ENCODE measurements at places on chromosomes 7 and 10.

- no peak for DNase-seq
Observed at GRCh38 chr10:5391790-5392189, 12.8 kb downstream of the TUBAL3 start.

GRCh38 chr10:43808136-43808535 is 159.5 kb upstream of the ZNF32 start:
- DNase-seq: no peak

DNA sequence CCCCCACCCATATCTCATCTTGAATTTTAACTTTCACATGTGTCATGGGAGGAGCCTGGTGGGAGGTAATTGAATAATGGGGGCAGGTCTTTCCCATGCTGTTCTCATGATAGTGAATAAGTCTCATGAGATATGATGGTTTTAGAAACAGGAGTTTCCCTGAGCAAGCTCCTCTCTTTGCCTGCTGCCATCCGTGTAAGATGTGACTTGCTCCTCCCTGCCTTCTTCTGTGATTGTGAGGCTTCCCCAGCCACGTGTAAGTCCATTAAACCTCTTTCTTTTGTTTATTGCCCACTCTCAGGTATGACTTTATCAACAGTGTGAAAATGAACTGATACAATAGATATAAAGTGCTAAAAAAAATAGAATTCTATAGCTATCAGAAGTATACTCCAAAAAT is 168.8 kb downstream of the CXCL12 start:
- no peak for DNase-seq

DNA sequence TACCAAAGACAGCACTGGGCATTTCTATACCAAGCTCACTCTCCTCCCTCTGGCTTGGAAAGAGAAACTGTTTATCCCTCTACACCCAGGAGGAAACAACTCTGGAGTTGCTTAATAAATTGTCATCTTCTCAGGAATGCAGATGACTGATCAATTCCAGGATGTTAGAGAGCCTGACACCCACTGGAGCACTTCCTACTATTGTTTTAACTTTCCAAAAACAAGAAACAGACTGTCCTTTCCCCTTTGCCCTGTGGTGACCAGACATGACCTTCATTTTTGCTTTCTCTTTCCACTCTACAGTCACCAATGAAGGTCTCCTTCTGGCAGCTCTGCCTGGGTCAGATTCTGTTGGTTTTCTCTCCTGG is 19.6 kb downstream of the GIMAP4 start:
- DNase-seq: no peak

DNA sequence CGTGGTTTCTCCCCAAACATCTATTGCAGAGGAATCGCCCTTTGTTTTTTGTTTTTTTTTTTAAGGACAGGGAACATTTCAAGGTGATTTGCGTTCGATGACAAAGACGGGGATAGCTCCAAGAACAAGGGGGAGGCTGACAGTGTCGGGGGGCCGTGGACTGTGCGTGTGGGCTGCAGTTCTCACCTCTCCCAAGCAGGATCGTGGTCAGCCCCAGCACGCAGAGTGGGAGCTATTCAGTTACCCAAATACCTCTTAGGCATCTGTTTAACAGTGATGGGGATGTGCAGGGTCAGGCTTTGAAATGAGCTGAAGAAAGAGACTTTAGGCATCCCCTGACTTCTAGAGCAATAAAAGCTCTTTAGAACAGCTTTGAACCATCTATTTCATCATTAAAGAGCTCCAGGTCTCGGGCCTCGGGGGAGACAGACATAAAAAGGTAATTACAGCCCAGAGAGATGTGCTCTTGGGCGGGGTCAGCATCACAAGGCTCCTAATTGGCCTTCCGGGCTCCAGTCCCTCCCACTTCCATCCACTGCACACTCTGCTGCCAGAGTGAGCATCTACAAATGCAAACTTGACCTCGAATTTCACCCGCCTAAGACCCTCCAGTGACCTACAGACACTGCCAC is 97.3 kb downstream of the MYL10 start:
- DNase-seq: no peak

DNA sequence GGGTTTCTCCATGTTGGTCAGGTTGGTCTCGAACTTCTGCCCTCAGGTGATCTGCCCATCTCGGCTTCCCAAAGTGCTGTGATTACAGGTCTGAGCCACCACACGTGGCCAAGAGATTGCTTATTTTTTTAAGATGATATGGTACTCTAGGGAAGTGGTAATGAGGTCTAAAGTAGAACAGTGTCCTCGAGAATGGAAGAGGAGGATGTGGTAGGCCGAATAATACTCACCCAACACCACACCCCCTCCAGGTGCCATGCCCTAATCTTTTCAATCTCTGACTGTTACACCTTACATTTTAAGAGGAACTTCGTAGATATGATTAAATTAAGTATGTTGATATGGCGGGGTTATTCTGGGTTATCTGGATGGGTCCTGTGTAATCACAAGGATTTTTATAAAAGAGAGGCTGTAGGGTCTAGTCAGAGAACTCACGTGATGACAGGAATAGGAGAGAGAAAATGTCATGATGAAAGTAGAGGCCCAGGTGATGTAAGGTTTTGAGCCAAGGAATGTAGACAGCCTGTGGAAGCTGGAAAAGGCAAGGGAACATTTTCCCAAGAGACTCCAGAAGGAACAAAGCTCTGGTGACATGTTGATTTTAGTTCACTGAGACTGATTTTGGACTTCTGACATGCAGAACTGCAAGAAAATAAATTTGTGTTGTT is 29.5 kb downstream of the CDK13 start:
- no peak for DNase-seq

DNA sequence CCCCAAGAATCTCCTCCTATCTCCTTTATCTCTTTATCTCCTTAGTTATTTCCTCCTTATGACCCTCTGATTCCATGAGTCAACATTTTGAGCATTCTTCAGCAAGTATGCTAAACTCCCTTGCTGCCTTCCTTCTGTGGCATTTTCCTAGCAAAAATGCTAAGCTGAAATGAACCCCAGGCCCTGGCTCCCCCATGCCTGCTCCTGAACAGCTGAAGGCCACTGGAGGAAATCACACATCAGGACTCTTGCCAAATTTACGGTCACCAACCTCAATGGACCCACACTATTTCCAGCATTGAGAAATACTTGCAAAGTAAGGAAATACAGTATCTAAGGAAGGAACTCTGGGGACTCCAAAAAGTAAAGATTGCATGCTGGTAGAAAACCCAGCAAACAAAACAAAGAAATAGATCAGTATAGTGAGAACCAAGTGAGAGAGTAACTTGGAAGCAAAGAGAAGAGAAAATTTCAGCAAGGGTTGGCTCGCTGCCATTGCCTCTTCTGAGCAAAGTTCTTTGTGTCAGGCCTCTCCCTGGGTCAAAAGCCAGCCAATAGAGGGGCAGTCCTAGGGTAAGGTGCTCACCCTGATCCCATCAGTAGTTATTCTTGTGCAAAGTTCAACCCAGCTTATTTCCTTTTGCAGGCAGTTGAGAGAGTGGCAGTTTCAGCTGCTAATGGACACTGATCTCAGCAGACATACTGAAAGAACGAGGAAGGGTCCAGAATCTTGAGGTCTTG is 5.1 kb upstream of the PLEKHS1 start:
- no peak for DNase-seq

DNA sequence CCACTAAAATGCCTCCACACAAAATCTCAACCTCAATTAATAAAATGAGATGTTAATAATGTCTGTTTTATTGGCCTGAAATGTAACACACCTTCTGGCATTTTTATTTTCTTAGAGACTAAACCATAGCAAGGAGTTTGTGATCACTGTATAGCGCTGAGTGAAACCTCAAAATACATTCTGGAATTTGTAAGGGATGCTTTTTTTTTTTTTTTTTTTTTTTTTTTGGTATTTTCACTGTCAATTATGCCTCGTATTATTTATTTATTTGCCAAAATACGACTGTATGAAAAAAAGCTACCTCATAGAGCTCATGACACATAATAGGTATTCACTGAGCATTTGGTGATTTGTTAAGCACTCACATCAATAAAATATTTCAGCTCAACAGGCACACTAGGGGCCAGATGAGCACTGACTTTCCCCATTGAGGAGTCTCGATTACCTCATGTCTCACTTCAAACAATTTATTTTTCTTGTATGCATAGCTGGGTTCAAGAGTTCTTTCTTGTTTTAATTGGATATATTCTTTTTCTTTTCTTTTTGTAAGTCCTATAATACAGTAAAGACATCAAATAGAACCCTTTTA is 36.5 kb downstream of the SEMA3C start:
- DNase-seq: no peak

- no peak for DNase-seq
Observed at GRCh38 chr7:106756884-106757283, 95.9 kb upstream of the CCDC71L start.

DNA sequence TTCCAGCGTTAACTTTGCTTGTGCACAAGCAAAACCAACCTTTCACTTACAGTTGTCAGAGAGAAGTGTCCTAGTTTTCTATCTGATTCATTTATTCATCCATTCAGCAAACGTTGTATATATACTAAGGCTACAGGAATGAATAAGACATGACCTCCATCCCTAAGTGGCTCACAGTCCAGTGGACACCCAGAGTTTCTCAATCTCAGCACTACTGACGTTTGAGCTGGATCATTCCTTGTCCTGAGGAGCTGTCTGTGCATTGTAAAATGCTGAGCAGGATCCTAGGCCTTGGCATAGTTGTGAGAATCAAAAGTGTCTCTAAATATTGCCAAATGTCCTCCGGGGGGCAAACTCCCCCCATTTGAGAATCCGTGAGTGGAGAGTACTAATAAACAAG is 166.7 kb upstream of the PRKCQ start:
- no peak for DNase-seq

- DNase-seq: no peak
Observed at GRCh38 chr7:42227936-42228591, 8.9 kb downstream of the GLI3 start.

DNA sequence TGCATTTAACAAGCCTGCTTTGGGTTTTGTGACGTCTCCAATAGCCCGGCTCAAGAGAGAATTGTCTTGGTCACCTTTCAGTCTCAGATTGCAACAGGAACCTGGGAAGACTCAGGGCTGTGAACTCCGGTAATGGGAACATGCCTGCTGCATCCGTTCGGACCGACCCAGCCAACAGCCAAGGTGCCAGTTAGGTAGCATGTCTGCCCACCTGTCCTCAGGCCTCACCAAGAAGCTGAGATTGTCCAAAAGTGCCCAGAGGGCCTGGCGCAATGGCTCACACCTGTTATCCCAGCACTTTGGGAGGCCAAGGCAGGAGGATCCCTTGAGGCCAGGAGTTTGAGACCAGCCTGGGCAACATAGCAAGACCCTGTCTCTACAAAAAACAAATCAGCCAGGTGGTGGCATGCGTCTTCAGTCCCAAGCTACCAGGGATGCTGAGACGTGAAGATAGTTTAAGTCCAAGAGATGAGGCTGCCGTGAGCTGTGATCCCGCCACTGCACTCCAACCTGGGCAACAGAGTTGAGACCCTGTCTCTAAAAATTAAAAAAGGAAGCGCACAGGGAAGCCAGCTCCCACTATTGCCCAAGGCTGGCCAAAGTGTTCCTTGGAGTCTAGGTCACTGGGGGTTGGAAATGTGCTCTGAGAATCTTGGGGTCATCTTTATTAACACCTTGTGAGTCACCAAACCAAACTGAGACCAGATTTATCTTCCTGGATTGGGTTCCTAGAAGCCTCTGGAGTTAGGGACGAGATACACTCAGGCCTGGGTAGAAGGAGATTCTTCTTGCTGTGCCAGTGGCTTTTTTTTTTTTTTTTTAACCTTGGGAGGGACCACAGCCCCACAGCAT is 26.9 kb downstream of the BAG3 start:
- no peak for DNase-seq

DNA sequence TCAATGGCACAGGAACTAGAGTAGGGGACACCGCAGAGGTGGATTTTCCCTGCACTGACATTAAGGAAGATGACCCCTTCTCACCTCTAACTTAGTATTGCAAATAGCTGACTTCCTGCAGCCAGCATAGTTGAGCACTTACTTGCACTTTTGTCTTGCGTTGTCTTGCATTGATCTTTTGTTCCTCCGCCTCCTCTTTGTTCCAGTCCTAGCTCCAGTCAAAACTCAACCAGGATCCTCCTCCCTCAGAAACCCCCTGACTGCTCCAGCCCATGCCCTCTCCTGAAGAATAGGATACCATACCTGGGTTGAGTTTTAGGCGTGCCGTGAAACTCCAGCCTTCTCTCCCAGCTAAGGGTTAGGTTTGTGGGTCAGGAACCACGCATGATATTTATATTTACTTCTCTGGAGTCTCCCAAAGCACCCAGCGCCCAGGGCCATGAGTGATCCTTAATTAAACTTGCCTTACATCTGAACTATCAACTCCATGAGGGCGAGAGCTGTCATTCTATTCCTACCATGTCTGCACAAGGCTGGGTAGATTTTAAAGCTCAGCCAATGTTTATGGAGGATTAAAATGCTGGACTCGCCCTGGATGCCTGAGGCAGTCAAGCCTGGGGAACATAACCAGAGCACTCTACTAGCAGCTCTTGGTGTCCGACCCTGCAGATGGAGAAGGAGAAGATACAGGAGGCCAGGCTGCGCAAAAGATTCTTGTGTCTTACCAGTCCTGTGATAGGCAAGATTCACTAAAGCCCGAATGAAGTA is 14.1 kb downstream of the ZNF467 start:
- DNase-seq: no peak

DNA sequence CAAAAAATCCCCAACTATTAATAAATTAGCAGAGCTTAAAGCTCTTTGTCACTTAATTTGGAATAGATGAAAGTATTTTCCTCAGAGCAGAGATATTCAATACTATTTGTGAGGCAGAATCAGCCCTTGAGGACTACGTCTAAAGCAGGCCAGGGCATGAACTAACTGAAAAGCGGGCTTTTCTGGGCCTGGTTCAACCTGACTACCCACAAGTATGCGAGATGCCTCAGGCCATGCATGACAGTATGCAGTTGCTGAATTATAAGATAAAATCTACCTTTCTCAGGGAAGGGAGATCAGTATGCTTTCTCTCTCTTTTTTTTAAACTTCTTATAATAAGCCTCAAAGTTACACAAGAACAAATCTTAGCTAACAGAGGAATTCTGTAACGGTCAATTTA is 20.1 kb downstream of the TMEM168 start:
- DNase-seq: no peak

- DNase-seq: no peak
Observed at GRCh38 chr7:37333075-37333474, 115.6 kb downstream of the ELMO1 start.

DNA sequence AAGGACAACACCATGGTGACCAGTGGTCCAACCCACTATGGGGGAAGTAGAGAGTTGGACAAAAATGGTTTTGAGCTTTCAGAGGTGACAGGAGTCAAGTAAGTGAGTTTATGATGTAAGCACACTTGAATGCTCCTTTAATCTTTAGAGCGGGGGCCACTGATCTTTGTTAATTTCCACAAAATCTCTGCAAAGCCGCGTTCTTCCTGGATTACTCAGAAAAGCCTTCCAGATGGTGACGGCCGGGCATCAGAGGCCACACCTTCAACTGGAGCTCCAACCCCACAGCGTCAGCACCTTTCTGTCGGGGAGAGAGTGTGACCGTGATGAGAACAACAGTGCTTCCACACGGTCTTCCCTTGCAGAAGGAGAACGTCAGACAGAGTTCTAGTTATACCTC is 35.2 kb upstream of the KLF6 start:
- DNase-seq: no peak

Data from activated T-cell treated with anti-CD3 and anti-CD28 coated beads, Interleukin-2, amount 50 U/mL, for 1 hour (primary cell).